ENCODE measurements at places on chromosomes 5 and 9. TPM values are rescaled to one million over a fixed set of nuclear protein-coding genes. Genes with fewer than 3 reads are reported as not detected.
A peak's percentile ranks its signal among the peaks of the same experiment; 100 is the strongest.

- DNase-seq = peak; percentile 24
Measured at GRCh38 chr5:170418736-170419135, 29.6 kb upstream of the KCNMB1 start.

GRCh38 chr5:76841361-76841760, 8.5 kb upstream of the S100Z start:
- no peak for DNase-seq

GRCh38 chr5:40437452-40437861, 242.3 kb upstream of the PTGER4 start:
- DNase-seq = peak; percentile 91

NR2F1-AS1 gene
- total RNA-seq = 2.2 TPM

DNA sequence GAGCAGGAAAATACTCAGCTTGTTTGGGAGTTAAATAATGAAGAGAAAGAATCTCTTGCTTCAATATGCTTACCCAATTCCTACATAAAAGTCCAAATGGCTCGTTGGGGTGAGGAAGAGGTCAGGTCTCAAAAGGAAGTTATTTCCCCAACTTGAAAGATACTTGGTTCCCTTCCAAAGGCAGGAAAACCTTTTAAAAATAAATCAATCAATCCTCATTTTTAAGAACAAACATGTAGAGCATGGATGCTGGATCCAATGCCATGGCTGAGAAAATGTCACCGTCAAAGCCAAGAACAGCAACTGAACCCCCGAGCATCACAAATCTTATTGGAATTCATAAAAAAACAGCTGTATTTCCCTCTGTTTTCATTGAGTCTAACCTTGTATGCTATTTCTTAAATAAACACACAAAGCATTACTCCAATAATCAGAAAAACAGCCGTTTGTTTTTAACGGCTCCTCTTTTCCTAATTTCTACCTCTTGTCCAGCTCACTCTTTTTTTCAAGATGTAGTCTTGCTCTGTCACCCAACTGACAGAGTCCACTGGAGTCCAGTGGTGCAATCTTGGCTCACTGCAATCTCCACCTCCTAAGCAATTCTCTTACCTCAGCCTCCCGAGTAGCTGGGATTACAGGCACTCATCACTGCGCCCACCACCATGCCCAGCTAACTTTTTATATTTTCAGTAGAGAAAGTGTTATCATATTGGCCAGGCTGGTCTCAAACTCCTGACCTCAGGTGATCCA, 140.7 kb downstream of the GNA14 start:
- DNase-seq = no peak

GRCh38 chr5:175317872-175318271, 126.1 kb downstream of the DRD1 start:
- DNase-seq = no peak

DNA sequence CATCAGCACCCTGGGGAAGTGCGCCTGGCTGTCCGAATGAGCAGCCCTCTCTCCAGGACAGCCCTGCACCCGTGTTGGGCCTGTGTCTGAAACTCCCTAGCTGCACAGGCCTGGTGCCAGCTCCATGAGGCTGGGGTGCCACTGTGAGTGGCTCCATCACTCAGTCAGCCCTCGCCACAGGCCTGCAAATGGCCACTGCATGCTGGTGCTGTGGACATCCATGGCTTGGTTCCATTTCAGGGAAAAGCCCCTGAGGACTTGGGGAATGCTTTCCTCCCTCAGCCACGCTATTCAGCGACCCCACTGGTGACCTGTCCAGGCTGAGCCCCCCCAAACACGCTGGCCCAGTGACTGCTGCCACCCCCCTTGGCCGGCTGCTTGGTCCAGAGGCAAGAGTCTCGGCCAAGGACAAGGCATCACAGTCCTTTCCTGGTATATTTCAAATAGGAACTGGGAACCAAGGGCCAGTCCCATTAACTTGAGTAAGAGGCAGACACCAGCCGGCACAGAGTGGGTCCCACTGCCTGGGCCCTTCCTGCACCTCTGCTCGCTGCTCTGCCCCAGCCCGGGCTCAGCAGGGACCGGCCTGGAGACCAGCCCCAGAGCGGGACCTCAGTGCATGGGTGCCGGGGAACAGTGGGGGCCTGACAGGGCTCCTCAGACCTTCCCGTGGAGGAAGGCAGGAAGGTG, 181.3 kb downstream of the AUH start:
- no peak for DNase-seq

DNA sequence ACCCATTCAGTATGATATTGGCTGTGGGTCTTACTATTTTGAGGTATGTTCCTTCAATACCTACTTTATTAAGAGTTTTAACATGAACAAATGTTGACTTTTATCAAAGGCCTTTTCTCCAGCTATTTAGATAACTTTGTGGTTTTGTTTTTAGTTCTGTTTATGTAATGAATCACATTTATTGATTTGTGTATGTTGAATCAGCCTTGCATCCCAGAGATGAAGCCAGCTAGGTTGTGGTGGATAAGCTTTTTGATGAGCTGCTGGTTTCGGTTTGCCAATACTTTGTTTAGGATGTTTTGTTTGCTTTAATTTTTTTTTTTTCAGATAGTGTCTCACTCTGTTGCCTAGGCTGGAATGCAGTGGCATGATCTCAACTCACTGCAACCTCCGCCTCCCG, 609.0 kb upstream of the COX7C start:
- DNase-seq = no peak

PLAC8L1 gene
- not detected for total RNA-seq

DNA sequence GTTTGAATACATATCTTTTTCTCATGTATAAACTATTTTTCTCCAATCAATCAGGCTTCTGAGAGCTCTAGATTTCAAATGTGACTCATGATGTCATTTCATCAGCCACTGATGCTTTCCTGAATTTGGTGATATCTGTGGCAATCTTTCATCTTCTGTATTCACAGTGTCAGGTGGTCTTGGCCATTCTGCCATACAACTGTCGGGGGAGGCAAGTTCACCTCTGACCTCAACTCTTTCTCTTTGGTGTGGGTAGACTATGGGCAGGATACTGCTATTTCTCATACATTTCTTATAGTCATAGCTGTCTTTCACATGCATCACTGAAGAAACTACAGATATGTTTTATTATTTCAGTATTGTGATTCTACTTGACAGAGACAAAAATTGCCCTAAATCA, 414.1 kb upstream of the MEF2C start:
- DNase-seq = no peak

GRCh38 chr9:121454972-121455371, 44.7 kb downstream of the GGTA1 start:
- no peak for DNase-seq

TRPM6 gene
- not detected for total RNA-seq

- no peak for DNase-seq
Measured at GRCh38 chr9:110876929-110877328, 161.3 kb downstream of the LPAR1 start.

DNA sequence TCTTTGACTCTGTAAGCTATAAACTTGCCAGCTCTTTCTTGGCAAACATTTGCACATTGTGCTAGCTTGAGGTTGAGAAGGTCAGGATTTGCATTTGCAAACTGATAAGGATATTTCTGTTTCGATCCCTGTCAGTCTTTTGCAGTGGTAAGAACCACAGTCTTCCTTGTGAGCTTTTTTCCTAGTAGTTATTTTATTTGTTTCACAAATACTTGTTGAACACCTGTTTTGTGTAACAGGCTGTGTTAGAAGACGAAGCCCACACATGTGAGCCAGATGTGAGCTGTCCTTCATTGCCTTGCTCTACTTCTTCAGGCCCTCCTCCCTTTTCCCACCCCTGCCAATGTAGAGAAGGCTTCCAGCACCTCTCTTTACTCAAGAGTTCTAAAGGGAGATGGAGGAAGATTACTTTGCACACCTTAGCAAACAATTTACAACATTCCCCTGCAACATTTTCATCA, 327.0 kb upstream of the KLF4 start:
- DNase-seq = no peak

- DNase-seq = no peak
Measured at GRCh38 chr9:84318981-84319380, 21.6 kb downstream of the SLC28A3 start.

GRCh38 chr5:74839229-74839628, 27.0 kb downstream of the FAM169A start:
- DNase-seq = no peak

CATSPER3 gene
- 0.13 TPM for total RNA-seq

- DNase-seq = no peak
Measured at GRCh38 chr9:126974594-126974993, 60.0 kb downstream of the RALGPS1 start.

Data from HT1080 (cell line).